ENCODE measurements at places on chromosomes 5 and 9. TPM values are rescaled to one million over a fixed set of nuclear protein-coding genes. Genes with fewer than 3 reads are reported as not detected.

The ACTBL2 gene
- total RNA-seq, result not detected

The XPA gene
- total RNA-seq, result 13.7 TPM

DNA sequence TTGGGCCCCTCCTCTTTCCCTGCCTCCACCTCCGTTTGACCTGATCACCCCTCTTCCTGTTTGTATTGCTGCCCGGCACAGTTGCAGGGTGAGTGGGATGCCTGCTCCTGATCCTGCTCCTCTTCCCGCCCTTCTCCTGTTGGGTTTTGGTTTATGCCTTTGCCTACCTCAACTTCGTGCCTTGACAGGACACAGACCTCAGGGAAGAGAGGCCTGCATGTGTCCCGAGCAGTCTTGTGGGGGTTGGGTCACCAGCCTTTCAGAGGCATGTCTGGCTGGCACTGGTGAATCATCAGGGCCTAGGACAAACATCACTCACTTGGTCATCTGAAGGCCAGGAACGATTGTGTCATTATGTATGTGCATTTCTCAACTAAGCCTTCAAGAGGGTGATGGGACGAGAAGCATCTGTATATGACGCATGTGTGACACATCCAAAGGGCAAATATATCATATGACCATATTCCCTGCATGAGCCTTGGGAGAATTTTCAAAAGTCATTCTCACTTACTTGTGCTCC is 56.9 kb downstream of the NPR3 start:
- DNase-seq, result no peak

The ANKRD18A gene
- total RNA-seq, result 4.3 TPM

DNA sequence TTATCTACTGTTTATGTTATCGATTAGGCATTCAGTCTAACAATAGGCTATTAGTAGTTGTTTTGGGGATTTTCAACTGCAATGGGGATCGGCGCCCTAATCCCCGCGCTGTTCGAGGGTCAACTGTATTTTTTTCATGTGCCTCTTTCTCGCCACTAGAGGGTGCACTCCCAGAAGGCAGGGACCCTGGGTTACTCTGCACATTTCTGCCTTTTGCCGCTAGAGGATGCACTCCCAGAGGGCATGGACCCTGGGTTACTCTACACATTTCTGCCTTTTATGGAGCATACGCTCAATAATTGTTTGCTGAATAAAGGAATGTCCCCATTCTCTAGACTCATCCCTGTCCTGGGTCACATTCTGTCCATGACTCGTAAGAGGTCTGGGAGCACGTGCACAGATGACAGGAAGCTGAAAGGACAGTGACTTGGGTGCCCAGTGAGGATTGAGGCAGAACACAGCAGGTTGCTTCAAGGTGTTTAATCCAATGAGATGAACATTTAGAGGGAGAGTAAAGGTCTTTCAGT is 27.9 kb upstream of the RECK start:
- DNase-seq, result no peak

The LYSMD3 gene
- total RNA-seq, result 15.0 TPM

The BNIP1 gene
- 9.0 TPM for total RNA-seq

The ADRA1B gene
- 9.9 TPM for total RNA-seq

GRCh38 chr9:3136686-3137346 is 292.9 kb upstream of the PUM3 start:
- no peak for DNase-seq

DNA sequence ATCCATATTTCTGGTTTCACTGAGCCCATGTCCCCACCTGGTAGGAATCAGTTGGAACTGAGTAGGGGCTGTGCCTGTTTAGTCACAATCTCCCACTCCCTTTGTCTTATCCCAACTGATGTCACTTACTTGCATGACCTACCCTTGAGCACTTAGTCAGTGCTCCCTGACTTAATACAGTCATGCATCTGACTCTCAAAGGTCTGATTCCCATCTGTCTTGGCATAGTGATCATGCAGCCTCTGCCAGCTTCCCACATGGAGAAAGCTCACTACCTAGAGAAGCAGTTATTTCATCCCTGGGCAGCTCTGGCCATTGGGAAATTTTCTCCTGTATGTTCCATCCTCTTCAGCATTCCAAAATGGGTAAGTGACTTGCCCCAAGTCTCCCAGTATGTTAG is 24.8 kb downstream of the ABLIM3 start:
- DNase-seq, result no peak

The SPINK6 gene
- total RNA-seq, result not detected

The SUB1 gene
- 176 TPM for total RNA-seq

DNA sequence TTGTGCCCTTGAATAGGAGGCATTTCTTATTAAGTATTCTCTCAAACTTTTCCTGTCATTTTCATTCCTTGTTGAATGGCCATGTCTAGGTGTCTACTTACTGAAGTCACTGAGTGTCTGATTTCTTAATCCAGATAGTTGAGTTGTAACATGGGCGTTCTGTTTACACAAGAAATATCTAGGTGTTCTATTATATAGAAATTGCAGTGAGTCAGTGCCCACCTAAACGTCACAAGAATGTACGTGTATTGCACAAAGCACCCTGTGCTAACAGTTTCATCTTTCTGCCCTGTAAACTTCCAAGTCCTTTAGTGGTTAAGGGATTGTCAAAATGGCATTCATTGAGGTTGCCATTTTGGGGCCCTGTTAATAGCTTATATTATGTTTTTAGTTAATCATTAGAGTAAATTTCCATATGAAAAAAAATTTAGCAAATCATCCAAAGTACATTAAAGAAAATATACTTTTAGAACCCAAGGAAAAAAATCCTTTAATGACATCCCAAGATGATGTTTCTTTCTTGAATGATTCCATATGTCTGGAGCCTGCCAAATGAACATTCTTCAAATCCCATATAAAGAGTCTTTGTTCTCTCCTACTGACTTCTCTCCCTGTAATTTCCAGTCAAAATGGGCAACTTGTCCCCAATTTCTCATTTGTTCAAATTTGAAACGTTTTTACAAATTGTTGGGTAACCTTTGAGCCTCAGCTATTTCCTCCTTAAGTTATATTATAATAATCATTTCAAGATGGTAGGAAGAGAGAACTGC is 114.2 kb downstream of the GOLPH3 start:
- no peak for DNase-seq

The SKP1 gene
- 332 TPM for total RNA-seq

DNA sequence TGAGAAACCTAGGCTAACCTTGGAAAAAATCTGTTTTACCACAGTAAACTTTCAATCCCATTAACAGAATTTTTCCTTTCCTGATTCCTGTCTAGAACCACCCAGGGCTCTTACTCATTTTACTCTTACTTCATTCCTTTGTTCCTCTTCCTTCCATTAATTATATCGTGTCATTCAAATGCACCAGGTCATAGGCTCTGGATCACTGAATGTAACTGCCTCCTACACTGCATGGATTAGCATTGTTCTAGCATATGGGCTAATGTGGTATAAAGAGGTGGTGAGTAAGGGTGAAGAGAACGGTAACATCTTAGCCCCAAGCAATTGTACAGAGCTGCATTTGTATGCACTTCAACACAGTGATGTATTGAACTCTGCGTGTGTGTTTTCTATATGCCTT is 49.5 kb upstream of the SPINK5 start:
- DNase-seq, result no peak

The TRIM7 gene
- 0.76 TPM for total RNA-seq

DNA sequence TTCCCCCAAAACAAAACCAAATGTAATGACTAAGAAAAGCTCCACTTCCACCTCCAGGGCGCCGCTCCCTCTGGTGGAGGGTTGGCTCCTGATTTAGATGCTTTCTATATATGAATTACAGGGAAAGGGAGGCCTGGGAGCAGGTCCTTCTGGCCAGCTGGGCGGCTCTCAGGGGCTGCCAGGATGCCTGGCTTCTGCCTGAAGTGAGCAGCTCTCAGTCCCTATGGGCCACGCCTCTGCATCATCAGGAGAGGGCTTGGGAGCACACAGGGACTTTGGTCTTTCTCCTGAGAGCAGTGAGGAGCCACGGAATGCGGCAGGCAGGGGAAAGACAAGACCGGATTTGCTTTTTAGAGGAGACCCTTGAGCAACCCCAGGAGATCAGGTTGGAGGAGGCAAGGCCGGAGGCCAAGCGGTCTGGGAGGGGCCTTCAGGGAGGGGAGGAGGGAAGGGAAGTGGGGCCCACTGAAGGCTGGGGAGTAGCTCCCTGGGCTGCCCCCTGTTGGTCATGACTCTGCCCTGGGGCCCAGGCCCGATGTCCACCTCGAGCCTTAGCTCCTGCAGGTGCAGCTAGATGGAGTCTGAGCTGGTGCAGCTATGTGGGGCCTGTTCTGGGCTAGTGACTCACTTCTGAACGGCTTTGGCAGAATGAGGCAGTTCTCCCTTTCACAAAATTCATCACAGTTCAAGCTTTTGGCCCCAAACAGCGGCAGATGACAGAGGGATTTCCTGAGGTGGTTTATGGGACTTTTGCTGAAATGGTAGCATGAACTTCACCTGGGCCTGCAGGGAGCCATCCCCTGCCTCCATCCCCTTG is 11.3 kb upstream of the GRHPR start:
- DNase-seq, result no peak

- DNase-seq, result no peak
Observed at GRCh38 chr9:87425202-87425601, 72.5 kb upstream of the DAPK1 start.

DNA sequence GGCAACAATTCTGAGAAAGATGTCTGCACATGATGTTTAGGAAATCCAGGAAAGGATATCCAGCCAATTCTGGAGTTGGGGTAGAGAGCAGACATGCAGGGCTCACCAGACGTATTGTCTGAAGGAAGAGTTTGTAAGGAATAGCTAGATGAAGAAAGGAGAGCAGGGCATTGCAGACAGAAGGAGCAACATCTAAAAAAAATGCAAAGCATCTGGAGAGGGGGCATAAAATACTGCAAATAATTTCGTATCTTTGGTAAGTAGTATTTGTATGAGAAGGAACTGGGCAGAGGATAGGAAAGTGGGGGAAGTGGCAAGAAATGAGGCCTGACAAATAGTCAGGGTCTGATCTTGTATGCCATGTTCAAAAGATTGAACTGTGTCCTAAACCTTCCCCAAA is 74.8 kb downstream of the MACIR start:
- no peak for DNase-seq

DNA sequence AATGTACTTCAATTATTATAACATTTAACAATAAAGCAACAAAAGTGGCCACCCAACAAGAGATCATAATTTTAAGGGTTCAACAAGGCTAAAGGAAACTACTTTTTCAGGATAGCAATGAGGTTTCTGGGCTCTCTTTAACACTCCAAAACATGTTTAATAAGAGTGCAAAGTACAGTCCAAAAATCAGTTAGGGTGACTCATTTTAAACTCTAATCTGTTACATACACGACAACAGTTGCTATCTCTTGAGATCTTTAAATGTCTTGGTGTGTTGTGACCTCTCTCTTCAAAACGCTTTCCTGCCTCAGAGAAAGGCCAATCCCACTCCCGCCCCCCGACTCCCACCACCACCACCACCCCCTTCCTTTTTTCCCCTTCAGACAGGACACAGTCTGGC is 11.5 kb downstream of the NFIB start:
- DNase-seq, result no peak

The MYO10 gene
- 33.6 TPM for total RNA-seq

The PCDHB2 gene
- 33.7 TPM for total RNA-seq

DNA sequence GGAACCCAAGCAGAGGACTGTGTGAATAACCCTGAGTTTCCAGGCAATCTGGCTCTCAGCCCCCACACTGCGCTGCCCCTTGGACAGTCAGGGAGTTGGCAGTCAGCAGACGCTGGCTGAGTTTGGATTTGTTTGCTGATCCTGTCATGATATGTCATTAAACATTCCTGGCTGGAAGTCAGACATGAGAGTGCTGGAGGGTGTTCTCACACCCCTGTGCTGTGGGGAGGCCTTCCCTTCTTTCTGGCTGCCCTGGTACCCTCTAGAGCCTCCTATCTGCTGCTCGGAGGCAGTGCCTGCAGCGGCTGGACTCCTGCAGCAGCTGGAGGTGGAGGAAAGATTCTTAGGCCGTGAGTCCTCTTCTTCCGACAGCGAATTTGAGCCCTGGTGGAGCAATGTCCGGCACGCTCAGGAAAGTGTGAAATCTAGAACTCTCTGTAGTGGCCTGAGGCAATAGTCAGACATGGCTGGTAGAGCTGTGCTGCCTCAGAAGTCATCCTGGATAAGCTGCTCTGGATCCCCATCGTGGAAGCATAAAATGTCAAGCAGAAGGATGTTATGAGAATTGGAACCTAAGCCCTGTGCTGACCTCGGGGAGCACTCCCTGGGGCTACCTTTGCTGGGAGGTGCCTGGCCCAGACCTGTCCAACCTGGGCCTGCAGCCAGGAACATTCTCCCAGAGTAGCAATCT is 72.0 kb downstream of the PDE8B start:
- DNase-seq, result no peak

DNA sequence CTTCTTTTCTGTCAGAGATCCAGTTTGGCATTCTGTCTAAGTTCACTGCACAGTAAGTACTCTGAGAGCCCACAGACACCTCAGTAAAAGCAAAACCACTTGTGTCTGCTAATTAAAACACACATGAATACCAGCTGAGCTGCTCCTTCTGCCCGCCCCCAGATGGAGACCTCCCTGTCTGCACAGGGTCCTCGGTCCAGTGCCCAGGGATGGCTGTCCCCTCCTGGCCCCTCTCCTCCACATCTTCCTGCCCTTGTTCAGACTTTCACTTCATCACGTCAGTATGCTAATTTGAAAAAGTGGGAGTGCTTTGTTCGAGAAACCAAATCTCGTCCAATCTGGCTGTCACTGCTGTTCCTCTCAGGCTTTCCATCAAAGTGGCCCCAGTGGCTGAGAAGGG is 43.5 kb downstream of the LIX1 start:
- no peak for DNase-seq

The NCBP1 gene
- 44.4 TPM for total RNA-seq

- no peak for DNase-seq
Observed at GRCh38 chr5:179337796-179338676, 7.2 kb downstream of the ADAMTS2 start.

GRCh38 chr5:26572480-26572879 is 465.9 kb downstream of the CDH9 start:
- DNase-seq, result no peak

DNA sequence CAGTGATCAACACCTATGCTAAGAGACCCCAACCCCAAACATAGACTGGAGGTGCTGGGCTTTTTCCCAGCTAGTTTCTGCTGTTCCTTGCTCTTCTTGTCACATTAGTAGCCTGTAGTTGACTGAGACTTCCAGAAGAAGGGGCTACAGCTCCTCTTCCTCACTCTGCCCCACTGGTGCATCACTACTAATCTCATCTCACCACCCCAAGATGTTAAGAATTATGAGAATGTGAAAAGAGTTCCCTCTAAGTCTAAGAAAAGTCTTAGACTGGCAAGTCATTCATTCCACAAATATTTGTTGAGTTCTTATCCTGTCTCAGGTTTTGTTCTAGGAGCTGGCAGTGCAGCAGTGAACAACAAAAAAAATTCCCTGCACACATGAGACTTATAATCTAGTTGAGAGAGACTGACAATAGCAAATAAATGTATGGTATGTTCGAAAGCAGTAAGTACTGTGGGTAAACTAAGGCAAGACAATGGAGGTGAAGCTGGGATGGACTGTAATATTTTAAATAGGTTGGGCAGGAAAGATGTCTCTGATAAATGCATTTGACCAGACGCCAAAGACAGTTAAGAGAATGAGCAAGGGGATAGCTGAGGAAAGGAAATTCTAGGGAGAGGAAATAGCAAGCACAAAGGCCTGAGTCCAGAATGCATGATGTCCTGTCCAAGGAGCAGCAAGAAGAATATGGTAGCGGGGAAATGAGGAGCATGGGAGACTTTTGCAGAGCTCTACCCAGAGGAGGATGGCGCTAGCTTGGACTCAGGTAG is 92.3 kb downstream of the PTCD2 start:
- DNase-seq, result no peak

GRCh38 chr9:127491516-127491915 is 40.2 kb downstream of the LRSAM1 start:
- DNase-seq, result no peak

The SLC25A2 gene
- total RNA-seq, result 0.92 TPM

The PSD2 gene
- 0.19 TPM for total RNA-seq

All from type B pancreatic cell (in vitro differentiated cells).